ENCODE measurements at places on chromosomes 2 and 18. TPM values are rescaled to one million over a fixed set of nuclear protein-coding genes. Genes with fewer than 3 reads are reported as not detected.

GRCh38 chr2:215876937-215877238 is 136.5 kb downstream of the MREG start:
- DNase-seq, result no peak

- DNase-seq, result no peak
Measured at GRCh38 chr2:108643261-108643849, 75.9 kb upstream of the RANBP2 start.

REG3G gene
- not detected for total RNA-seq

ANKRD30BL gene
- total RNA-seq, result not detected

SERPINB13 gene
- total RNA-seq, result not detected

GRCh38 chr2:9592699-9593098 is 37.1 kb upstream of the ADAM17 start:
- no peak for DNase-seq

STPG4 gene
- total RNA-seq, result not detected

DNA sequence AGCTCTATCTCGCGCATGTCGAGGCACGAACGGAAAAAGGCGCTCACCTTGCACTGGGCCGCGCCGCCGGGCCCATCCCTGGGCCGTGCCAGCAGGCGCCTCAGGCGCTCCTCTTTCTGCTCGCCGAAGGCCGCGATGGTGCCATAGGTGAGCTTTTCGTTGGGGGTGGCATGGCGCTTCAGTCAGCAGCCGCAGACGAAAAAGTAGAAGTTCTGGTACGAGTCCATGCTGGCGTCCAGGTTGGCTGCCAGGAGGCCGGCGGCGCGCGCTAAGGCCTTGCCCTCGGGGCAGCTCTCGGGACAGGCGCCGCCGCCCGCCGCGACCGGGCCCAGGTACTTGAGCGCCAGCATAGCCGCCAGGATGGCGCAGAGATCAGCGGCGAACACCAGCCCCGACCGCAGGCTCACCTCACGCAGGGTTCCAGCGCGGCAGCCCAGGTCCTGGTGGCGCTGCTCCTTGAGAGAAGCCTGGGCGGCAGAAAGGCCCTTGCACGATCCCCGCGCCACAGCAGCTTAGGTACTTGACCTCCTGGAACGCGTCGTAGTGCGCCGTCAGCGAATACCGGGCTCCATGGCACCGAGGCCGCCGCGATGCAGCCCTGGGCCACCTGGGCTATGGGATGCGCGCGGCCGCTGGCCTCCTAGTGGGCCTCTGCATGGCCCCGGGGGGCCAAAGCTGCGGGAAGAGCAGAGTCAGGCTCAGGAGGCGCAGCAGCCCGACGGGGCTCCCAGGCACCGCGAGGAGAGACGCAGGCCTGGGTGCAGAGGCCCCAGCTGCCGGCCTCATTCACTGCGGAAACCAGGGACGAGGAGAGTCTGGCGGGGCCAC is 12.8 kb downstream of the ALPG start:
- peak; percentile 62 for DNase-seq

DNA sequence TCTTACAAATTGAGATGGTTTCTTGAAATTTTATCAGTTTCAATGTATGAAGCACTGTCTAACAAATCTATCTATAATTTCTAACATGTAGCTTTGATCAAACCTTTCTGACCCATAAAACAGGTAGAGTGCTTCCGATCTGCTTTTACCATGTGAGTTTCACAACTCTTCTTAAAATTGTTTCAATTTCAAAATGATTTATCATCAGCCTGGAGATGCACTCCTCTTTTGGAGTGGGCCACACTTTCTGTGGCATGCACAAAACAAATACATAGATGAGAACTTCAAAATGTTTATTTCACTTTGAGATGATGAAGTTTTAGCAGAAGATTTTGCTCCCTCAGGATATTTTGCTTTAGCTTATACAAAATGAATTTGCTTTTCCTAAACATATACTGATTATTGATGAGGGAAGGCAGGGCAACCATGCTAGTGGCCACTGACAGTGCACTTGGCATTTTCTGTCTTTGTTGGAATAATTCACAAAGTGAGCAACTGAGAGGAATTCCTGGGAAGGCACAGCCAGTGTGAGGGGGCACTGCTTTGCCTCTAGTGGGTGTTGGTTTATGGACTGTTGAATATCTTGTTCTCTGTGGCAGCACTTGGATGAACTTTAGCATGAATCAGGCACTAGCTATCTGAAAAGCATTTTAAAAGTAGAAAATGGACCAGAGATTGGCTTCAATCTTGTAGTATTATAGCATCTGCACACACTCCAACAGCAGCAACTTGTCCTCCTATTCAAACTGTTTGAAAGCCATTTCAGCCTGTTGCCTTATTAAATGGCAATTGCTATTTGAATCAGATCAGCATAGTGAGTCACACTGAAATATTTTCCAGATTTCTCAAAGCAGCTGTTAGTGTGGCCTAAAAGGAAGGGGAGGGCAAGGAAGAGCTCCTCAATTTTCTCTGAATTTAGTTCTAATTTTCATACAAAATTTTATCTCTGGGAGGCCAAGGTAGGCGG is 193.2 kb downstream of the CCDC85A start:
- DNase-seq, result no peak

DCAF17 gene
- 53.8 TPM for total RNA-seq

UGT1A5 gene
- total RNA-seq, result not detected

TSPYL6 gene
- not detected for total RNA-seq

PPP3R1 gene
- total RNA-seq, result 29.1 TPM

DNA sequence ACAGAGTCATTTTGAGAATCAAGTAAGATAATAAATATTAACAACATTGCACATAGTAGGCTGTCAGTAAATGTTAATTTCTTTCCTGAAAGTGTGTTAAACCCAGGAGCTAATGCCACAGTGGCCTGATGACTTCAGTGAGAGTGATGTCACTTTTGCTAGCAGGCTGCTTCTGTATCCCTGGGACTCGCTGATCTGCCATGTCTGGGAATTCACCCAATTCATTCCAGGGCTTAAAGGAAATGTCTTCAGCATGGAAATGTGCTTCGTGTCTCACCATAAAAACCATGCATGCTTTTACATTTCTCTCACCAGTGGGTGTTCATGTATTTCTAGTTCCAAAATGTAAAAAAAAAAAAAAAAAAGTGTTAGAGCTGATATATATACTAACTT is 56.8 kb upstream of the MAPRE3 start:
- DNase-seq, result peak; percentile 18

FAM237A gene
- not detected for total RNA-seq
